HepG2 (cell line): ENCODE measurements at places on chromosomes 1 and 21. TPM values are rescaled to one million over a fixed set of nuclear protein-coding genes. Genes with fewer than 3 reads are reported as not detected.

DNA sequence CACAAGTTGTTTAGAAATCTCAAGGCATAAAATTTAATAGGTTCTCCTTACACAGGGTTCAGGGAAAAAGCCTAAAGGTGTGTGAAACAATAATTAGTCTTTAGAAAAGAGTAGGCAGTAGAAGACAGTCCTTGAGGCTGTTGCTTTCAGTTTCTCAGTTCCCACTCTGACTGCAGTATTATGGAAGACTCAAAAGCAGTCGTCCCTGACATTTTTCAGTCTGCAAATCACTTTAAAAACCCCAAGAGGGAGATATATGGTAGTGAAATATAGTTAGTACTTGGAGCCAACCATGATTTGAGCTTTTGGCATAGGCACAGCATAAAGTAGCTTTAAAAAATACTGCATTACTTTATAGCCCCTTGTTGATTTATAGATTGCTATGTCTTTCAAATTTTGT, 299.7 kb downstream of the OLFM3 start:
- no peak for DNase-seq

The TMEM82 gene
- 0.29 and 0.97 TPM in 2 replicates for total RNA-seq

GRCh38 chr1:179976970-179977651, 22.5 kb downstream of the CEP350 start:
- no peak for DNase-seq

The PHACTR4 gene
- 17.1 and 29.6 TPM in 2 replicates for total RNA-seq

DNA sequence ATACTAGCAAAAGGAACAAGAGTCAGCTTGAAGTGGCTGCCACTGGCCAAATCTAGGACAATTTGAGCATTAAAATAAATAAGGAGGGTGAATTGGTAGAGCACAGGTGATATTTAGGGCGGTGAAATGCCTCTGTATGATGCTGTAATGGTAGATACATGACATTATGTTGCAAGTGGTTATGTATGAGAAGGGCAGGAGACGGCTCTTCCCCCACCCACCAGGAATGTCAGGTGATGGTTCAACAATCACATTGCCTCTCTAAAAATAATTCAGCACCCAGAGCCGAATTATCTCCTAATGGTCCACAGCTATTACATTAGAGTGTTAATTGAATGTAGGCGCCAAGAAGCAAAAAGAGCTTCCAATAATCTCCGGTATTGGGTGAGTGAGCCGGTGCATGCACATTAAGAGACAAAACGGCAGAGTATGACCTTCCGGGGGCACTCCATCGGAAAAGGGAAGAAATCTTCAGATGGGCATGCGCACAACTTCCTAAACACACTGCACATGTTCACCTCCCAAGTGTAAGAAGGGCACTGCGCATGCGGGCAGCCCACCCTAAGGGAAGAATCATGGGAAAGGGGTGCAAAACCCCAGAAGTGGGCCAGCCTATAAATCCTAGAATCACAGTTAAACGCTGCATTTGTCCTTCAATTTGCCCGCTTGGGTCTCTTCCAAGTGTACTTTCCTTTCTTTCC, 6.8 kb upstream of the IFNAR1 start:
- no peak for DNase-seq

DNA sequence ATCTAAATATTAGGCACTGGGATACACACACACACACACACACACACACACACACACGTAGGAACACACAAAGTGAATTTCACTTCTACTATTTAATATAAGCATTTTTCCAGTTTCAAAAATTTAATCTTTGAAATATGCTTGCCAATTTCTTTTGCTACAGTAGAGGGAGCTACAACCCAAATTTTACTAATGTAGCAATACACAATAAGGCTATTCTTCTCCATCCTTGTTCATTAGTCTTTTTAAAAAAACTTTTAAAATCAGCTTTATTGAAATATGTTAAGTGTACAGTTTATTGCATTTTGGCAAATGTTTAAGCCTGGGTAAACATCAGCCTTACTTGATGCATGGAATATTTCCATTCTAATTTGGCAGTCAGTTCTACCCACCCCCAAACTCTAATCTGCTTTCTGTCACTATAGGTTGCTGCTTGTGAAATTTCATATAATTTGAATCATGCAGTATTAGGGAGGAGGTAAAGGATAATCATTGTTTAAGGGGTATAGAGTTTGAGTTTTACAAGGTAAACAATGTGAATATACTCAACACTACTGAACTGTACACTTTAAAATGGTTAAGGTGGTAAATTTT, 93.0 kb upstream of the TENT5C start:
- DNase-seq = no peak

DNA sequence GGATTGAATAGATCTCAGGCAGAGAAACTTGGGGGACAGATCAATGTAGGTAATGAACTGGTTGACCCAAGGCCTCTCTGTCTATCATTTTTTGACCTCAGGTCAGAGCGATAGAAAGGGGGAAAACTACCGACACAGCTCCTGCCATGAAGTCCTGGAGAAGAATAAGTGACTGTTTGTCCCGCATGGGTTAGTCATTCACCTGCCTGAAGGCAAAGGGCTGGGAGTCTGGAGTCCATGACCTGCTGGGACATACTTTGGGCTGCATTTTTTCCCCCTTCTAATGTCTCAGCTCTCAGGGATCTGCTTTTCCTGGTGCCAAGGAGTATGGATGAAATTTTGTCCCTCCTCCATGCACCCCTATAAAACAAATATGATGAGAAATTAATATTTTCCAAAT, 1.6 kb upstream of the ROR1 start:
- DNase-seq = peak; percentile 8

GRCh38 chr1:100152271-100152670, 19.3 kb downstream of the TRMT13 start:
- DNase-seq = no peak

DNA sequence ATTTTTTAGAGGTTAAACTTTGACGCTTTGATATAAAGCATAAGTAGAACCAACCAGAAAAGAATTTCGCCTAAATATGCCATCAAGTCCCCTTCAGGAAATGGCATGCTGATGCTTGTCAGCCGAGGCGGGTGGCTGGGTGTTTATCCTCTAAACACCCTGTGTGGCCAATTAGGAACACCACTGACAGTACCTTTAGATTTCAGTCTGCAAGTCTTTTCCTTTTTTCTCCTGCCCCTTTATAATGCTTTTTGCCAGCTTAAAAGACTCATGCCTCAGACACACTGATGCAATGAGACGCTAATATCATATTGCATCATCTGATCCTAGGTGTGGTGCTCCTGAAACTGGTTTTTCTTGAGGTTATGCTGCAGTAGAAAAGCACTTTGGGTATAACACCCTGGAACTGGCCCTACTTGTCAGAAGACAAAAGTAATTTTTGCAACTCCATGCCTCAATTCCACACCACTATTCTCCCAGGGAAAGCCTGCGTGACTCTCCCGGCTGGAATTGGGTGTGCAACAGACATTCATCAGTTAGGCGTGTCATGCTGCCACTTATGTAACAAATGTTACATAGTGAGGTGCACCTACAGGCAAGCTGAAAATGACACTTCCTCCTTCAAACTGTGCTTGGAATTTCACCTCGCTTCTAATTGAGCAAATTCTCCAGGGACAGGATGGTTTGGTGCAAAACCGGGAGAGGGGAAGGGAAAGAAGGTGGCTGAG, 2.0 kb upstream of the RCC2 start:
- no peak for DNase-seq

- DNase-seq = peak; percentile 79
Observed at GRCh38 chr1:28983509-28984310, 69.3 kb downstream of the EPB41 start.

The DMRTA2 gene
- not detected in 2 replicates for total RNA-seq

DNA sequence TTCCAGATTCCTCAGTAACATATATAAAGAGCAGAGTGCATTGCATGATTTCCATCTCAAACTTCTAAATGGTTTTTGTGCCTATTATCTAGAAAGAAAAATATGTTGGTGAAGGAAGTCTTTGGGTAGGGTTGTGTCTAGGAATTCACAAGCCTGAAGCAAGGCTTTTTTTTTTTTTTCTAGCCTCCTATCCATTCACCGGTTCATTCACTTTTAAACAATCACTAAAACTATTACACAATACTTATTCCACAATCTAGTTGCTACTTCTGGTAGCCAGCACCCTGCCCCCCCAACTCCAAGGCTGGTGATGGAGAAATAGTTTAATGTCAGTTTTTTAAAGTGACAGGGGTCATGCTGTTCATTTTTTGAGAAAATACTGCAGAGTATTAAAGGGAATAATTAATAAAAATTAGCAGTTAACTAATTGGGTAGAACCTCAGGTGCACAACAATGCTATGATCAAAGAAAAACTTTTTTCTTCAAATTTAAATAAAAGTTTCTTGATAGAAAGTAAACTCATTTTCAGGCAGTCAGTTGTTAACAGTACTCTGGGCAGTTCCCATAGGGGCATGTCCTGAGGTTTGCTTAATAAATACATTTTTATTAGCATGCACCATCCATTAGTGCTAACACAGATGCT, 10.9 kb downstream of the IRF2BP2 start:
- no peak for DNase-seq

DNA sequence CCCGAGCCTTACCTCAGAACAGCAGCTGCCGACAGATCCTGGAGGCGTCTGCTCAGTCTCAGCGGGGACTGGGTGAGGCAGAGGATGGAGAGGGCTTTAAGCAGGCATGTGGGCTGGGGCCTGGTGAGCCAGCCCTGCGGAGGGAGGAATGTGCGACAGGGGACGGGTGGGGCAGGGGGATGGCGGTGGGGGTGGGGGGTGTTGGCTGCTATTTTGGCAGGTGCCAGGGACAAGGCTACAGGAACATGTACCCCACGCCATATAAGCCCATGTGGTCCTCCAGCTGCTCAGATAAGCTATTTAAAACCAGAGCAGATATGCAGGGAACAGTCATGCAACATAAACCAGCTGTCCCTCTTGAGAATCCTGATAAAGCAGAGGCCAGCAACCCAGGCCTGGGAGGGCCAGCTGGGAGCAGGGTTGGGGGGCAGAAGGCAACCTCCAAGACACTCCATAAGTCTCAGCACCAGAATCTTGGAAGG, at the start of gene TNNT2:
TNNT2 (minus strand) TSS at position 70 of the 482 bp plus-strand sequence. CDS start 4,426 bp downstream, outside the sequence.
- DNase-seq = no peak

DNA sequence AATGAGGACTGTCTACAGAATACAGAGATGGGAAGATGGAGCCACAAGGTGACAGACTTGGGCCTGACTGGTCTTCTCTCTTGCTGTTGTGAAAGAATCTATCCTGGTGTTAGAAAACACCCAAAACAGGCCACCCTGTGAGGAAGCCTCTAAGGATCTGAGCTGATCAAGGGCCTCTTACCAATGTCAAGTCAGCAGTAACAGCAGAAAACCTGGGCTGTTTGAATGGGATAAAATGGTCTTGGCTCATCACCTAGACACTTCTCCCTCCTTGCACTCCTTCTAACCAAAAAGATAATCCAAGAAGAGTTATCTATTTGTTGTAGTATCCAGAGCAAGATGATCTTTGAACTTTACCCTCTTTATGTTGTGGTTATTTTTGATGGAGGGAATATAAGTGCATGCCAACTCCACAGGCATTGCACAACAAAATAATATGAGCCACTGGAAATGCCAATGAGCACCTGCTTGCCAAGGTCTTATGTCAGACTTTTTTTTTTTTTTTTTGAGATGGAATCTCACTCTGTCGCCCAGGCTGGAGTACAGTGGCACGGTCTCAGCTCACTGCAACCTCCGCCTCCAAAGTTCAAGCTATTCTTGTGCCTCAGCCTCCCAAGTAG, 32.8 kb upstream of the ZNF281 start:
- DNase-seq = no peak

- DNase-seq = no peak
Observed at GRCh38 chr1:163758977-163759670, 437.4 kb downstream of the NUF2 start.

The FOXD2 gene
- total RNA-seq = 0.07 and 0.09 TPM in 2 replicates

- peak; percentile 4 for DNase-seq
Observed at GRCh38 chr1:87880764-87881163, 552.1 kb downstream of the LMO4 start.

DNA sequence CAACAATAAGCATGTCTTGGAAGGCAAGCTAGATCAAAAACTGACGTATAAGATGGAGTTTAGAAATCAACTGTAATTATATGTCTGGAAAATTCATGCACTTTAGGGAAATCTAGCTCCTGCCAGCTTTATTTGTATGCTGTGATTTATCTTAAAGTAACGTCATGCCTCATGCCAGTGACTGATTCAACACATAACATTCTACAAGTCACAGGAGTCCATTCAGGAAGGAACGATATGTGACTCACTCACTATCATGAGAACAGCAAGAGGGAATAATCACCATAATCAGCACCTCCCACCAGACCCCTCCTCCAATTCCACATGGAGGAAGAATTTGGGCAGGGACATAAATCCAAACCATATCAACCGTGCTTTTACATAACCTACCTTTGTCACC, 682.4 kb upstream of the ADAMTS5 start:
- DNase-seq = no peak

- DNase-seq = no peak
Observed at GRCh38 chr1:22705586-22705985, 5.1 kb upstream of the EPHB2 start.

The GJB3 gene
- not detected in 2 replicates for total RNA-seq

DNA sequence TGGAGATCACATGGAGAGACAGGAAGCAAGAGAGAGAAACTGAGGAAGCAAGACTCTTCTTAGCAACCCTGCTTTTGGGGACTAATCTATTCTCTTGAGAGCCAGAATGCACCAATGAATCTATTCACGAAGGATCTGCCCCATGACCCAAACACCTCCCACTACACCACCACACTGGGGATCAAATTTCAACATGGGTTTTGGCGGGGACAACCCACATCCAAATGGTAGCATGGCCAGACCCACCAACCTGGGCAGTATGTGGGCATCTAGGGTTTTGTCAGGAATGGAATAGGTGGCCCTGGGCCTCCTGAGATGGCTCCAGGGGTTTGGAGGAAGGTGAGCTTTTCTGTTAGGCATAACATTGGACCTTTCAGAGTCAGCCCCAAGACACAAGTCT, 33.7 kb downstream of the NENF start:
- DNase-seq = no peak

The NR1I3 gene
- 0.60 and 0.95 TPM in 2 replicates for total RNA-seq
